ENCODE measurements at places on chromosomes 2 and 18.

GRCh38 chr18:65919018-65919417, 168.2 kb downstream of the CDH7 start:
- DNase-seq: no peak

GRCh38 chr2:109364217-109364616, 235.2 kb downstream of the SH3RF3 start:
- DNase-seq: no peak

- DNase-seq: no peak
These were observed 65.8 kb downstream of the KCTD1 start for GRCh38 chr18:26482569-26482968.

DNA sequence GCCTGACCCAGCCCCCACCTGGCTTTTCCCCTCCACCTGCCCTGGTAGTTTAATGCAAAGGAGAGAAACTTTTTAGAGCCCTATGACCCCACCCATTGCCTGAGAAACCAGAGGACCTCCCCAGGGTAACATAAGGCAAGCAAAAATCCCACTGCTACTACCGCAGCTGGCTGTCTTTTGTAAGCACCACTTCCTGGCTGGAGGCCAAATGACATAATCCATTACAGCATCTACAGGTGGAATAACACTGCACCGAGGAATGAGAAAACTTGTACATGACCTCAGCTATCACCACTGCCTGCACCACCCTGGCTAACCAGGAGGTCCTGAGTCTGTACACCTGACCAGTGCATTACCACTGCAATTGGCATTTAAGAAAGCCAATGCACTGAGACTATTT, 149.6 kb upstream of the GALNT5 start:
- DNase-seq: peak; percentile 74

DNA sequence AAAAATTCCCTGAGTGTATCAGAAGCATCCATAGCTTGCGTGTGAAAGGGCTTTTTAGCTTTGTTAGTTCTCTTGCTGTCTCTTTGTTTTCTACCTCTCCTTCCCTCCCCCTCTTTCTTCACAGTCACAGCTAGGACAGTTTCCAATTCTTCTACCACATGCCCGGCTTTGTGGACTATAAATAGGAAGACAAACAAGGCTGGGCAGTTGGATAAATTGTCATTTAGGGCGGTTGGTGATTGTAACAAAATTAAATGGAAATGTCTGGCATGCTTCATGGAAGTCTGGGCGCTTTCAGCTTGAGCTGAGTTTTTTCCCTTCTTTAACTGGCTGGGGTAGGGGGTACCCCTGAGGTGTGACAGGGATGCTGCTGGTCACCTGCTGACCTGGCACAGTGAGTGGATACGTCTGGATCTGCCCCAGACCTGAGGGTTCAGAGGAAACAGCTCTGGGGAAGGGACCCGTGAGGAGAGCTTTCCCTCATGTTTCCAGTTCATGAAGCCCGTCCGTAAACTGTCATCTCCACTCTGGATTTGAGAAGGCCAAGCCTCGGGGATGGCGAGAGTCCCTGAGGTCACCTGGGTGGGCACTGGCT, 29.0 kb upstream of the GIGYF2 start:
- peak; percentile 2 for DNase-seq

DNA sequence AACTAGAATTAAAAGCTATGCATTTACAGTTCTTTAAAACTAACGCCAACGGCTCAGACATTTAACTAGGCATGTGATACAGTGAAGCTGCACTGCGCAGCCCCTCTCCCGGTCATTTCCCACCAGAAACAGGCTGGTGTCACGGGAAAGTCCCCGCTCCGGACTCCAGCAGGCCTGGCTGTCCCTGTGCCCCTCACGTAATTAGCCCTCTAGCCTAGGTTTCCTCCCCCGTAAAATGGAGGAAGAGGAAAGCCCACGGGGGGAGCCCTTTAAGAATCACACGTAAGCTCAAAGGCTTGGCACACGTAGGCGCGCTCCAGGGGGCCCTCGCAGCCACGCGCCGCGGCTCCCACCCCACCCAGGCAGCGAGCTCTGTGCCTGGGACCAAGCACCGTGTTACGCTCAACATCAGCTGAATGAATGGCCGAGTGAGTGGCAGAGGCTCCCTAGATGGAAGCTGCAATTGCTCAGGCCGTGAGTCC, 48.0 kb downstream of the KCNIP3 start:
- DNase-seq: no peak

DNA sequence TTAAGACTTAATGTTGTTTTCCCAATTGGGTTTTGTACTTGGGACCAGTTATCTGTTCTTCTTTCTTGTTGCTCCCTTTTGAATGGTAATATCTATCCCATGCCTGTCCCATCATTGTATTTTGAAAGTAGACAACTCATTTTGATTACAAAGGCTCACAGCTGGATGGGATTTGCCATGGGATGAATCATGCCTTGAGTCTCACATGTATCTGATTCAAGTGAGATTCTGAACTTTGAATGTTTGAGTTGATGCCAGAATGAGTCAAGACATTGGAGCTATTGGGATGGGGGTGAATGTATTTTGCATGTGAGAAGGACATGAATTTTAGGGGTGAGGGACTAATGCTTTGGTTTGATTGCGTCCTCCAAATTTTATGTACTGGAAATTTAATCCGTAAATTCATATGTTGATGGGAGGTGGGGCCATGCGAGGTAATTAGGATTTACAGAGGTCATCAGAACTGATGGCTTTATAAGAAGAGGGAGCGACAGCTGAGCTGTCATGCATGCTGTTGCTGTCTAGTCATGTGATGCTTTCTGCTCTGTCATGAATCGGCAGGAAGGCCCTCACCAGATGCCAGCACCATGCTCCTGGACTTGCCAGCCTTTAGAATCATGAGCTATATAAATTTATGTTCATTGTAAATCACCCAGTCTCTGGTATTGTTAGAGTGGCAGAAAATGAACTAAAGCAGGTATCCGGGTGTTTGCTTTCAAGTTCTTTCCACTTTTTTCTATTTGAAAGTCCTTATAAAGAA, 741.3 kb upstream of the RAB6C start:
- DNase-seq: peak; percentile 72

DNA sequence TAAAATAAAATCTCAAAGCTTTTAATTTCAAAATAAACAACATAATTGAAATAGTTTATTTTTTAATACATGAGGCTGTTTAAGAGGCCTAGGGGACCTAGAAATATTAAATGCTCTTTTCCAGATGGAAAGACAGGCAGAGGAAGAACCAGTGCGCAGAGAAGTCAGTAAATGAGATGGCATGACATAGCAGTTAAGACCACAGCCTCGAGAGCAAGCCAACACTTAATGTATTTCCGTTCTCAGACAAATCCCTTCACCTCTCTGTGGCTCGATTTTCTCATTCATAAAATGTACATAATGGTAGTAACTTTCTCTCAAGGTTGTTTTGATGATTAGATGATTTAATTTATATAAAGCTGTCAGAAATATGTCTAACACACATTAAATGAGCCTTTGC, 405.1 kb upstream of the CWC22 start:
- no peak for DNase-seq

DNA sequence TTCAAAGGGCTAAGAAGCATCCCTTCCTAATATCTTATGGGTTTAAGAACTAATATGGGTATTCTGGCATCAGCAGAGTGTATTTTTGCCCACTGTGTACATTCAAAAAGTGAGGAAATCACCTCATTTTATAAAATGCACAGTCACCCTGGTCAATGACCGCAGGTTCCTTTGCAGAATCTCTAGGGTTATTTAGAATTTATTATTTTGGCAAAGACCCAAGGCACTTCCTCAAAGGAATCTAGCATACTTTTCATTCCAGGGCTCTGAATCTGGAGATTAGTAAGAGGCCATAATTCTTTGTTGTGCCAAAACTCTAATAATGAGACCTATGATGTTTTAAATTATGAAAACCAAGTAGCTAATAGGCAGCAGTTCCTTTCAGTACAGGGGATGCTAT, 27.2 kb upstream of the CDH2 start:
- peak; percentile 85 for DNase-seq

All from astrocyte of the spinal cord (primary cell).